ENCODE measurements at places on chromosomes 7 and 10.

DNA sequence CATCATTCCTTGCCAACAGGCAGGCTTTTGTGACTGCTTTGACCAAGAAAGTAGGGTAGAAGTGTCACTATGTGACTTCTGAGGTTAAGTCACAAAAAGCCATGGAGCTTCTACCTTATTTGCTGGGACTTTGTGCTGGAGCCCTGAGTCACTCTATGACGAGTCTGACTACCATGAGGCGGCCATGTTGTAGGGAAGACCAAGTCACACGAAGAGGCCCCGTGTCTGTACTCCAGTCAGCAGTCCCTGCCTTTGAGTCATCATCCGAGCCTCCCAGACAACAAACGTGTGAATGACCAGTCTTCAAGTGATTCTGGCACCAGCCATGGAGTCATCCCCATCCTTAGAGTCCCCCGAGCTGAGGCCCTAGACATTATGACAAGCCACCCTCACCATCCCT is 3.5 kb upstream of the MYL10 start:
- DNase-seq, result no peak

GRCh38 chr7:4845740-4846142 is 16.1 kb downstream of the PAPOLB start:
- DNase-seq, result no peak

GRCh38 chr10:49394933-49395740 is 752 bp downstream of the DRGX start:
- no peak for DNase-seq

DNA sequence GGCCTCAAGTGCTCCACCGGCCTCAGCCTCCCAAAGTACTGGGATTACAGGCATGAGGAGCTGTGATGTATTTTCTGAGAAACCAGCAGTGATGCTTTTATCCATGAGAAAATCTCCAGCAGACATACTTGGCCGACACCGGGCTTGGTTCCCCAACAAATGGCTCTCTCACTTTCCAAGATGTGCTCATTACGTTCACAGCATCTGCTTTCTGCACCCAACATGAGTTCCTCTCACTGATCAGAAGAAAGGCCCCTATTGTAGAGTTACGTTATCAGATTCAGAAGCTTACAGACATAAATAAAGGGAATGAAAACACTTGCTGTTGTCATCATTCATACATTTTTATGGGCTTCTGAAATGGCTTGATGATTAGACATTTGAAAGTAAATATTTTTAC is 95.0 kb downstream of the CALD1 start:
- no peak for DNase-seq

- peak; percentile 15 for DNase-seq
These were observed 734 bp downstream of the CHST3 start for GRCh38 chr10:71964743-71965515.
